ENCODE measurements at places on chromosomes 13 and 19.

GRCh38 chr19:10640361-10640760, 13.8 kb upstream of the ILF3 start:
- DNase-seq: no peak

DNA sequence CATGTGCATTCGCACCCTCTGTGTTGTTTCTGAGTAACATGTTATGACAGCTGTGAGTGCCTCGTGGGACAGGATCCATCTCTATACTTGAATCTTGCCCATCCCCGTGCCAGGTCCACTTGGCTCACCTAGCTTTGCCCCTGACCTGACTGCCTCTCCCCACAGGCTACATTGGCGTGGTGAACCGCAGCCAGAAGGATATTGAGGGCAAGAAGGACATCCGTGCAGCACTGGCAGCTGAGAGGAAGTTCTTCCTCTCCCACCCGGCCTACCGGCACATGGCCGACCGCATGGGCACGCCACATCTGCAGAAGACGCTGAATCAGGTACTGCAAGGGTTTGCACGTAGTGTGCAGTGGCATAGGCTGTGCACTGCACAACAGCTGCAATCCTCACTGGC, 53.2 kb downstream of the TMED1 start:
- DNase-seq: no peak

DNA sequence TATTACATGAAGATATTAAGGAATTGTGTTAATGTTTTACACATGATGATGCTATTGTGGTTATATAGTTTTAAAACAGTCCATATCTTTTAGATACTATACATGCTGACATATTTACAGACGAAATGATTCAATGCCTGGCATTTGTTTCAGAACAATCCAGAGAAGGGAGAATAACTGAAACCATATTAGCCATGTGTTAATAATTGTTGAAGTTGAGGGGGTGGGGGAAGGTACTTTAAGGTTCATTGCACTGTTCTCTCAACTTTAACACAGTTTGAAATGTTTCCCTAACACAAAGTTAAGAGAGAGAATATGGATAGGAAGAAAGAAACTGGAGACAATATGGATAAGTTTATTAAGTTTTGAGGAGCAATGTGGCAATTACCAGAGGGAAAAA, 5.8 kb downstream of the CRYL1 start:
- no peak for DNase-seq

GRCh38 chr13:24282256-24282655, 27.1 kb upstream of the C1QTNF9 start:
- no peak for DNase-seq

- no peak for DNase-seq
Observed at GRCh38 chr13:76829572-76830327, 56.5 kb downstream of the KCTD12 start.
